ENCODE measurements at places on chromosomes 1 and 21.

- no peak for DNase-seq
Measured at GRCh38 chr1:16971341-16972188, 8.9 kb downstream of the MFAP2 start.

GRCh38 chr21:33232291-33233034, 2.7 kb downstream of the IFNAR2 start:
- no peak for DNase-seq

DNA sequence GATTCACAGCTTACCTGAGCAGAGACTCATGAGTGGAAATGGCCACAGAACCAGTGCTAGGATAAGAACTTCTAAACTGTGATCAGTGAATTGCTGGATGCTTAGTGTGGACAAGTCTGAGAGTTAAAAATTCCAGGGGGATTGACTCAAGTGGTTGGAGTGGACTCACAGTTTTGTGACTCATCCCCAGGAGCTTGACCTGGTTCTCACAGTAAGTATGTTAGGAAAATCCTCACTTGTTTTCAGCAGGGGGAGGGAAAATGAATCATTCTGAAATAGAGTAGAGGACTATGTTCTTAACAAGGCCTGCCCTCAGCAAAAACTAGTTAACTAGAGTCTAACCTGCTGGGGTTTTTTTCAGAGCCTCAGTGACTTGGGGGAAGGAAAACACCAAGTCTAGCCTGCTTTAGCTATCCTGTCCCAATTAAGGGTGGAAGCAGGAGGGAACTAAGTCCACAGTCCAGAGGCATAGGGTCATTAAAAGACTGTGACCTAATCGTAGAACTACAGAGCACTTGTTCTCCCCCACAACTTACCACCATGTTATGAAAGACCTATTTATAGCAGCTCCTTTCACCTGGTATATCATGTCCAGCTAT, 6.1 kb upstream of the CDC73 start:
- peak; percentile 98 for DNase-seq

- no peak for DNase-seq
Measured at GRCh38 chr1:40312238-40313205, 4.6 kb downstream of the COL9A2 start.

DNA sequence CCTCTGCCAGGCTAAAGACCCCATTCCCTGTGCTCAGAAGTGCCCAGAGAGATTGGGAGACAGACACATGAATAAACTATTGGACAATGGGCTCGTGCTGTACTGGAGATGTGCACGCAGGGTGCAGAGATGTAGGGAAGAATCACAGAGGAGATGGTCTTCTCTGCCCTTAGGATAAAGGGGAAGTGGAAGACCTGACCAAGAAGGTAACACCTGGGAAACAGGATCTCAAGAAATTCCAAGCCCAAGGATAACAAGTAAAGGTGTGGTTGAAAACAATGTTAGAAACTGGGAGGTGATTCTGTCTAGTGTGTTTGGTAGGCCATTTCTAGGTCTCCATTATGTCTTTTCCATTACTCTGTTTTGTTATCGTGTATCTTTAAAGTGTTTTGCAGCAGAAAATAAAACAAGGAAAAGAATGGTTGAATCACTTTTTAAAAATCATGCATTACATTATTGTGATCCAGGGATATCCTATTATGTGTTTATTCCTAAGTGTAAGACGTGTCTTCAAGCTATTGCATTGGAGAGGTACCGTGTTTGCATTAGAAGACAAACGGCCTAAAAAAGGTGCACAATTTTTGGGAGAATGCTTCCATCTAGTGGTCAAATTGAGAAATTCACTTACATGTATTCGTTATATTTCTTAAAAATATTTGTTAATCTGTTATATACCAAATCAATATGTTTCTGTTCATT, 40.8 kb upstream of the KCTD3 start:
- DNase-seq = no peak

GRCh38 chr1:3822421-3822820, 26.1 kb upstream of the LRRC47 start:
- no peak for DNase-seq

DNA sequence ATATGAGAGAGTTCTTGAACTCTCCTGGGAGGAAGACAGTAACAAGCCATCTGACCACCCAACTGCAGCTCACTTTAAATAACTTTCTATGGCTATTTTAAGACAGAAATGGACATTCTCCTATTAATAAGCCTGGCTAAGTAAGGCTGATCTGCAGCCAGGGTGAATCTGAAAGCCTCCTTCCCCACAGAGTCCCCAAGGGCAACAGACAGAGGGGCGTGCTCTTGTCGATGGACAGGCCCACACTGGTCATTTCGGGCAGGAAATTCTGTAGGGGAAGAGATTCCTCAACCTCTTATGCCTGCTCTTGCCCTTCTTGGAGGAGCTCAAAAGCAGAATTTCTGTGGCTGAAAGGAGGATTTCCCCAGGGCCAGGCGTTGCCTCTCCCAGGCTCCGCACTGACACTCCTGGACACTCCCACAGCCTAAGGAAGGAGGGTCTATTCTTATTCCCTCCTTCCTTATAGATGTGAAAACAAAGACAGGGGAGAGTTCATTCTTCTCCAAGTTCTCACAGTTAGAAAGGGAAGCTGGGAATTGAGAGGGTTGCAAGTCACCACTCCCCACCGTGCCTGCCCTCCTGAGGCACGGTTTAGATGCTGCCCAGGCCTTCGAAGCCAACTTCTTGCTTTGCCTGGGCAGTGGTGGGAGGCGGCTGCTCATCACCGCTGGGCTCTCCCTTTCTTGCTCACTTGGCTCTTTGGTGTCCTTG, 17.9 kb upstream of the KANK4 start:
- DNase-seq = no peak

GRCh38 chr21:44299458-44300261, at the start of gene PFKL:
Gene PFKL, plus strand, starts transcription at chr21:44300053. Its CDS starts 53 bp downstream, at chr21:44300106.
- no peak for DNase-seq

DNA sequence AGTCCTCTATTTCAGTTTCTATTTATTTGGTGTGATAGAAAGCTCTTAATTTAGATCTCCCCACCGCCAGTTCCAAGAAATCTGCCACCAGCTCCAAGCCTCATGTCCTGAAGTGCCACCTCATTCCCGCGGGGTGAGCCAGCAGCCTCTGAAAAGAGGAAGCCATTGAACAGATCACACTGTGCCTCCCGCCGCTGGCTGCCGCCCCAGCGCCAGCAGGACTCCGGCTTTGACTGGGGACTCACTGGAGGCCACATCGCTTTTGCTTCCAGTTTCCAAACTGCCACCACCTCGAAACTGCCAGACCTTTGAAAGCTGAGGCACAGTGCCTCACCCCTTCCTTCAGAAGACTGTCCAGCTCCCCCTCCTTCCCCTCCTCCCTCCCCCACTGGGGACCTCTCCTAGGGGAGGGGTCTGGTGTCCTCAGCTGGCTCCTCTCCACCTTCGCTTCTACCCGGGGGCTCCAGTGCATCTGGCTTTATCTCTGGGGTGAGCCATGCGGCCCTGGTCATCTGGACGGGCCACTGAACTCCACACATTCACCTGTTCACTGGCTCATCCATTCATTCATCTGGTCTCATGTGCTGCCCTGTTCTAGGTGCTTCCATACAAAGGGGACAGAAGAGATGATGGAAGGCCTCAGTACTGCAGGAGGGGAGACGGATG, 58.9 kb downstream of the VPS26C start:
- no peak for DNase-seq

DNA sequence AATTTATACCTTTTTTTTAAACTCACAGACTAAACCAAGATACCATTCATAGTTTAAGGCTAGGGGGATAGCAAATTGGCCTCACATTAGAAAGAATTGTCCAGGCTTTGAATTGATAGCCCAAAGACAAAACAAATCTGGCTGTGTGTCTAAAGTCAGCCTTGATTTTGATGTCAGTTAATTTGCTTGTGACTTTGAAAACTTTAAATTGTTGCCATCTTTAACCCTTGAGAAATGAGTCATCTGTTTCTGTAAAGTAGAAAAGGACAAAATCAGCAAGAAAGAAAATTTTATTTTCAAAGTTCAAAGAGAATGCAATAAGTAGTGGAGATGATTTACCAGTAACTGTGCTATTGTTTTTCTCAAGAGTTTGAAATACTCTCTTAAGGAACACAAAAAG, 184.5 kb downstream of the RGS7 start:
- DNase-seq = no peak

DNA sequence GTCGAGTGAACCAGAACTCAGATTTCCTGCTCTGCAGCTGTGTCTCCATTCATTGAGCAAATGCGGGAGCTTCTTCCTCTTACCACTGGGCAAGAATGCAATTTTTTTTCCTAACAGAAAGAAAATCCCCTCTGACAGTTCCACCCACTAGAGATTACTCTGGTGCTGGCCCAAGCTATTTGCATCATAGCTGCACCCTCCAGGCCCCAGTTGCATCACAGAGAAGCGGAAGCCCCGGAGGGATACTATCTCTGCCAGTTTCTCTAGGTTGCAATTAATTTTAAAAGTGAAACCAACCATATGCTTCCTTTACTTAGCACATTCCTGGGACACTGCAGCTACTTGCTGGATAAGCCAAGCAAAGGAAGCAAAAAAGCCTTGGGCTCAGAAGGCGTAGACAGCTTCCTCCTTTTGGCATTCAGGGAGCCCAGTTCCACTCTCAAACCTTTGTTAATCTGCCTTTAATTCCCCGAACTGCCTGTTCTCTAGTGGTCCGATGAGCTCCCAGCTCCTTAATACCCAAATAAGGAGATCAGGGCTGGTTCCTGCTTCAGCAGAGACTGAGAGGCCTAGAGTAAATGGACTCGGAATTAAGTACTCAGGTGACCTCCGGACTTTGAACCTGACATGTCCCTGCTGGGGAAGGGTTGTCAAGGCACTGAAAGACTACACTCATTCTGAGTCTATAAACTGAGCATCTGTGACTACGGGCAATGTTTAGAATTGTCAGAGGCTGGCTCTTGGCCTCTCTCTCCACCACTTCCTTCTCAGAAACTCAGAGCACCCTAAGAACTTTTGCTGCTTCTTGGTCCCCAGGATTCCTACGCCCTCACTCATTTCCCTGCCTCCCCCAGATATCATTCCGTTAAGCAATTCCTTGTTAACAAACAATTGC, 72.5 kb upstream of the TNFSF18 start:
- DNase-seq = peak; percentile 85

DNA sequence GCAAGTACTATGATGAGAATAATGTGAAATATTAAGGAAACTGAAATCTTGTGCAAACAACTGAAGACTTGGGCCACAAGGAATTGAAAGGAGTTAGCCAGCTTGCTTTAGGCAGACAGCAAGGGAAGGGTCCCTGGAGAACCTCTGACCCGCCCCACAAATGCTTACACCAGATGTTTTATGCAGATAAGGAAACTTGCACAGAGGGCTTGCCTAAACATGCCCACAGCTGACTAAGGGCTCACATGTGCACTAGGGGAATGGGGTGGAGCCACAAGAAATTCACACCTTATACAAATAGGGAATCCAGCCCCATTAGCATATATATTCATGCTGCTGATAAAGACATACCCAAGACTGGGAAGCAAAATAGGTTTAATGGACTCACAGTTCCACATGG, 86.1 kb upstream of the CYYR1 start:
- DNase-seq = no peak

GRCh38 chr21:35159881-35160280, 110.8 kb upstream of the RUNX1 start:
- no peak for DNase-seq

GRCh38 chr1:87473203-87473661, 144.6 kb downstream of the LMO4 start:
- DNase-seq = no peak

DNA sequence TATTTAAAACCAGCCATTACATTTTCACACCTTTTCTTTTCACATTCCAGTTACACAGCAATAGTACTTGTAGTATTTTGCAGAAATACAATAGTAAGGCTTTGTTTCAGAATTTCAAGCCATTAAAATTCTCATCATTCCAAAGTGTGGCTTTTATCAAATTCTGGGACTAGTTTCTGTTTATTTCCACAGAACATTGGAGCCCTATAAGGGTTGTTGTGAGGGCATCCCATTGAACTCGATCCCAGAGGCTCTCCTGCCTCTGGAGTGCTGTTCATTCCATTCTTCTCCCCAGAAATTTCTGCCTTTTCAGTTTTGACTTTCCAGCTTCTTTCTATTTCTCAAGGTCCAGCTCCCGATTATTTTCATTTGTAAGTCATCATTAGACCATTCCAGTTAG, 645.5 kb downstream of the ADGRL2 start:
- DNase-seq = no peak

DNA sequence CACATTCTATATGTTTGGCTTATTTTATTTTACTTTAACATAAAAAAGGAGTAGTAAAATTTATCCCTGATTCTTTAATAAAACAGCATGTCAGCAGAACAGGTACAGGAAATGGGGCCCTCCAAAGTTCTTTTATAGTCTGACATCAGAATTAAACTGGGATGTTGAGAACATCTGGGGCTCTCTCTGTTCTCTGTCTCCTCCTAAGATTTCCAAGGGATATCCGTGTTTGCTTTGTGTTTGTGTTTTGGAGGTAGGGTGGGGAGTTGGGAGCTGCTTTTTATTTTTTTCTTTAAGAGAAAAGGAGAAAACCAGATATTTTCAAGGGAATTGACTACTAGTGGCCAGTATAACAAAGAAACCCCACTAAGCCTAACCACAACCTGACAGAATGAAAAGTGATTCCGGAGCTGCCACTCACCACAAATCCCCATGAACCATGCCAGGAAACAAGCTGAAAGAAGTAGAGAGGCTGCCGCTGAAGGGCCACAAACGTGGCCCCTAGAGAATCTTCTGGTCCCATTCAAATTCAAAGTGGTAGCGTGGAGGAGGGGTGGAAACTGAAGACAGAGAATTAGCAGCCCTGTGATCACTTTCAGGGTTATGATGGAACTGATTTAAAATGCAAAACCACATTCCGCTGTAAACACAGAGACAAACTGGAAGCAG, 369.6 kb upstream of the ADGRL2 start:
- DNase-seq = no peak

- DNase-seq = no peak
Measured at GRCh38 chr1:115006191-115006590, 23.4 kb upstream of the TSHB start.

- no peak for DNase-seq
Measured at GRCh38 chr21:39663742-39664492, 51.2 kb downstream of the B3GALT5 start.

DNA sequence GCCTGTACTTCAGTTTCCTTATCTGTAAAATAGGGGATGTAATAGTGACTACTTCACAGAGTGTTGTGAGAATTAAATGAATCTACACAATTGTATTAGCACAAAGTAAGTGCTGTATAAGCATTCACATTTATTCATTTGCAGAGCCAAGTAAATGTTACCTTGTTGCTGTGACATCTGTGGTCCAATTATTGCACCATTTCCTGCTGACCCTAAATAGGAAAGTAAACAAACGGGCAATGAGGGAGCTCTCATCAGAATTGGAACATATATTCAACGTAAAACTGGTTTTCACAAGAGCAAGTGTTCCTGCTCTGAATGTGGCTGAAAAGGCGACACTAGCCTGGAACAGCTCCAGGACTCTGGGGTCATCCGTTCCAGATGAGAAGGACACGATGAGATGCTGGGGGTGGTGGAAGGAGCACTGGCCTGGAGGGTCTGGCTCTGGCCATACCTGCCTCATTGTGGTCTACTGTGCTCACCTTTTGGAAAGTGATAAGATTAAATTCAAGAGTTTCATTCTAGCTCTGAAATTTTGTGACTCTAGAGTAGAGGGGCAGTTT, 34.5 kb downstream of the PROX1 start:
- no peak for DNase-seq

- no peak for DNase-seq
Measured at GRCh38 chr1:9894115-9894514, 16.0 kb downstream of the CTNNBIP1 start.

Data from AG04449 (cell line).